NCI-H748 treated with DMSO at 0.1 percent for 48 hours (cell line): ENCODE measurements at places on chromosomes 11 and 22.

DNA sequence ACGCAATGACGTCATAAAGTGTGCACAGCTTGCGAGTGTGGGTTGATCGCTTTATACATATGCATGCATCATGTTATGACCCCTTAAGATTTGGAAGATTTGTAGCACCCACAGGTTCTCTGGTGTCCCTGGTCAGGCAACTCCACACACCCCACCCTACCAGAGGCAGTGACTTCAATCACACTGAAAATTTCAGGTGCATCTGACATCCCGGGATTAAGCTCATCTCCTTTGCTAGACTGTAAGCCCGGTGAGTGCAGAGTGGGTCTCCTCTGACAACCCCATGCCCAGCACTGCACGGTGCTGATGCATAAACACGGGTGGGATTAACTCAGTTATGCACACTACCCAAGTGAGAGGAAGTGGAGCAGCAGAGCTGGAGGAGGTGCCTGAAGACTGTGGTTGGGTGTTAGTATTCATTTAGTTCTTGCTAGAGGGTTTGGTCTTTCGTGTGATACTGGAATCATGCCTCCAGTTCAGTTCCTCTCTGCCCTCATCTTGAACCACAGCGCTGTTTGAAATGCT is 6.5 kb downstream of the ARSA start:
- peak; percentile 48 for DNase-seq

GRCh38 chr11:126637795-126638175 is 282.3 kb downstream of the ST3GAL4 start:
- no peak for DNase-seq

GRCh38 chr22:32947573-32947972 is 110.6 kb downstream of the SYN3 start:
- no peak for DNase-seq

GRCh38 chr11:83689144-83689780 is 403.1 kb upstream of the CCDC90B start:
- DNase-seq = no peak

- no peak for DNase-seq
These were observed 1120.5 kb downstream of the BRD1 start for GRCh38 chr22:48706934-48707762.
